ENCODE measurements at places on chromosomes 12 and 14.
A peak's percentile ranks its signal among the peaks of the same experiment; 100 is the strongest.

- DNase-seq: no peak
- no peak overlapping the region for H3K27ac ChIP-seq
- H3K4me3 ChIP-seq: no peak overlapping the region
Measured at GRCh38 chr12:71760471-71760870, 5.8 kb downstream of the RAB21 start.

- H3K36me3 ChIP-seq: no peaks in the 10 kb centered on the region
- no peak overlapping the region for H3K4me3 ChIP-seq
- no peak overlapping the region for H3K27ac ChIP-seq
- H3K27me3 ChIP-seq: no peaks in the 10 kb centered on the region
Measured at GRCh38 chr12:74111688-74112360, 425.8 kb upstream of the ATXN7L3B start.

DNA sequence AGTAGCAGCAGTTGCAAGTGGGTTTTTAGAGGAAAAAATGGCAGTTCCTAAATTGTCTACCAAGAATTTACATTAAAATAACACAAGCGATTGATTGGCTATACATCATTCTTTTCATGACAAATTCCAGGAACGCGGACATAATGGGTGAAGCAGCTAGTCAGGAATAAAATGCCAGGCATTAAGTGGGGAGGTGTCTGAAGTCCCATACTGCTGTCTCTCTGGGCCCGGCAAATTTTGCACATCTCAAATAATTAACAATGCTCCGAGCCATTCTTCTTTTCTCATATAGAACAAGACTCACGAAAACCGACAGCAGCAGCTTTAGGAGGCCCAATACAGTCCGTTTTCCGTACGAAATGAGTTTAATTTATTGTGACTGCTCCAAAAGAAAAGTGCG, 696 bp downstream of the RPL36AL start:
- peak overlapping the region; percentile 99 for H3K4me3 ChIP-seq
- peaks cover 94% of the 10 kb centered on the region for H3K36me3 ChIP-seq
- H3K27me3 ChIP-seq: no peaks in the 10 kb centered on the region

DNA sequence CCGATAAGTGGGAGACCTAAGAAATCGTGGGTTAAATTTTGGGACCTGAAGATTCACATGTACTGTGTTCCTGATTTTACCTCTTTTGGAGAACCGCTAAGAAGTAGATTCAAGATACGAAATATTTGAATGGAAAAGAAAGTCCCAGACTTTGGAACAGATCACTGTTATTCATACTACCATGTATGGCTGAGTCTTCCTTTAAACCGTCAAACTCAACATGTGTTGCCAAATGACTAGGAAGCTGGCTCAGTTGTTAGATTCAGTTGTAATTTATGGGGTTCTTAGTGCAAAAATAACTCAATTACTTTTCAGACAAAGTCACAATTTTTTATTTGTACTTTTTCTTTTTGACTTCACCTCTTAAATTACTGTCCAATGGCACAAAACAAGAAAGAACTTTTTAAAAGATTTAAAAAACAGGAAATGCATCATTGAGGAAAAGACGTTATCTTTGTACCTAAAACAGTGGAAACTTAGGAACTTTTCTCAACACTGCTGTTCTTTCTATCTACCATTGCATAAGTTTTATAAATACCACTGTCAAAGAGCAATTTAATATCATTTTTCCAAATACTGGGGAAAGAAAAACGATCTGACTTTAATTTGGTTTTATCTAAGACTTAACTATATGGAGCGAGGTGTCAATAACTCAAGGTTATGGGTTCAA, 15.7 kb downstream of the RERG start:
- peaks cover 25% of the 10 kb centered on the region for H3K27me3 ChIP-seq
- no peak overlapping the region for H3K4me3 ChIP-seq
- no peak overlapping the region for H3K27ac ChIP-seq
- no peak for DNase-seq
- H3K4me1 ChIP-seq: no peaks in the 10 kb centered on the region
- H3K36me3 ChIP-seq: no peaks in the 10 kb centered on the region

DNA sequence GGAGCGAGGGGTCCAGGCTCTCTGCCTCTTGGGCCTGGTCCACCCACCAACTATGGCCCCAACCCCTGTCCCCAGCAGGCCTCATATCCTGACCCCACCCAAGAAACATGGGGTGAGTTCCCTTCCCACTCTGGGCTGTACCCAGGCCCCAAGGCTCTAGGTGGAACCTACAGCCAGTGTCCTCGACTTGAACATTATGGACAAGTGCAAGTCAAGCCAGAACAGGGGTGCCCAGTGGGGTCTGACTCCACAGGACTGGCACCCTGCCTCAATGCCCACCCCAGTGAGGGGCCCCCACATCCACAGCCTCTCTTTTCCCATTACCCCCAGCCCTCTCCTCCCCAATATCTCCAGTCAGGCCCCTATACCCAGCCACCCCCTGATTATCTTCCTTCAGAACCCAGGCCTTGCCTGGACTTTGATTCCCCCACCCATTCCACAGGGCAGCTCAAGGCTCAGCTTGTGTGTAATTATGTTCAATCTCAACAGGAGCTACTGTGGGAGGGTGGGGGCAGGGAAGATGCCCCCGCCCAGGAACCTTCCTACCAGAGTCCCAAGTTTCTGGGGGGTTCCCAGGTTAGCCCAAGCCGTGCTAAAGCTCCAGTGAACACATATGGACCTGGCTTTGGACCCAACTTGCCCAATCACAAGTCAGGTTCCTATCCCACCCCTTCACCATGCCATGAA, 8.6 kb downstream of the ARHGAP9 start:
- no peaks in the 10 kb centered on the region for H3K27me3 ChIP-seq
- peaks cover 80% of the 10 kb centered on the region for H3K36me3 ChIP-seq
- H3K4me1 ChIP-seq: peaks cover 39% of the 10 kb centered on the region
- H3K4me3 ChIP-seq: no peak overlapping the region
- DNase-seq: no peak

- no peaks in the 10 kb centered on the region for H3K27me3 ChIP-seq
- peaks cover 25% of the 10 kb centered on the region for H3K4me1 ChIP-seq
- no peak for DNase-seq
- H3K36me3 ChIP-seq: peaks cover 22% of the 10 kb centered on the region
Measured at GRCh38 chr12:26813812-26814211, 19.2 kb downstream of the ITPR2 start.

GRCh38 chr14:46368275-46368674, 283.3 kb downstream of the RPL10L start:
- no peak overlapping the region for H3K4me3 ChIP-seq
- no peak for DNase-seq
- H3K36me3 ChIP-seq: no peaks in the 10 kb centered on the region
- no peaks in the 10 kb centered on the region for H3K27me3 ChIP-seq
- H3K27ac ChIP-seq: no peak overlapping the region

DNA sequence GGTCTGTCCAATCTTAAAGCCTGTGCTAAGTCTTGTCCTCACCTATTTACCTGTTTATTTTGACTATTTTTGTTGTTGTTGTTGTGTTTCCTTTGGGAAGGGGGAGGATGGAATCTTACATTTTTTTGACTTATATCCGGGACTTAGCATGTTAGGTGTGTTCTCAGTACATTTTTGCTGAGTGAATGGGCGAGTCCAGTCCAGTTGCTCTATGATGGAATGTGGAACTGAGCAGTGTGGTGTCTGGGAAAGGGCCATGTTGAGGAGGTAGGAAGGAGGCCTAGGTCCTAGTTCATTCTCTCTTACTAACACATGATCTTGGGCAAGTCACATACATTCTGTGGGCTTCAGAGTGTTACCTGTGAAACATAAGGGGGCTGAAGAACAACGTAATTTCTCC, 80.9 kb upstream of the SLC38A2 start:
- DNase-seq: no peak
- no peak overlapping the region for H3K27ac ChIP-seq
- no peaks in the 10 kb centered on the region for H3K27me3 ChIP-seq
- peaks cover 66% of the 10 kb centered on the region for H3K4me1 ChIP-seq
- no peaks in the 10 kb centered on the region for H3K36me3 ChIP-seq

GRCh38 chr14:74988131-74988530, 14.6 kb upstream of the EIF2B2 start:
- H3K4me1 ChIP-seq: no peaks in the 10 kb centered on the region
- H3K27me3 ChIP-seq: no peaks in the 10 kb centered on the region
- no peaks in the 10 kb centered on the region for H3K36me3 ChIP-seq
- no peak overlapping the region for H3K27ac ChIP-seq

GRCh38 chr12:71642264-71642663, 21.4 kb downstream of the ZFC3H1 start:
- peak overlapping the region; percentile 84 for H3K27ac ChIP-seq
- DNase-seq: no peak
- H3K4me1 ChIP-seq: peaks cover 50% of the 10 kb centered on the region
- no peak overlapping the region for H3K4me3 ChIP-seq
- H3K36me3 ChIP-seq: peaks cover 93% of the 10 kb centered on the region

DNA sequence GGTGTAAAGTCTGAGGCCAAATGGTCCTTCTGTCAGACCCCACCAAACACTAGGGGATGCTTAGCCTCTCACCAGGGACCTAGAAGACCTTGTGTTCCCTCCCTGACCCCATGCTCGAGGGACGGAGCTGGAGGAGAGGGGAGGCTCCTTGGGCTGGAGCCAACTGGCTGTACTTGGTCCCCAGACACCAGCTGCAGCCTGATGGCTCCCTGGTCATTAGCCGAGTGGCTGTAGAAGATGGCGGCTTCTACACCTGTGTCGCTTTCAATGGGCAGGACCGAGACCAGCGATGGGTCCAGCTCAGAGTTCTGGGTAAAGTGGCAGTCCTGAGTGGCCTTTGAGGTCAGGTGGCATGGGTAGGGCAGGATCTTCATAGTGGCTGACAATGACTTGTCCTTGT, 29.0 kb downstream of the PAPLN start:
- H3K27me3 ChIP-seq: peaks cover 24% of the 10 kb centered on the region
- no peak for DNase-seq
- no peaks in the 10 kb centered on the region for H3K36me3 ChIP-seq
- H3K27ac ChIP-seq: no peak overlapping the region
- no peak overlapping the region for H3K4me3 ChIP-seq
- peaks cover 12% of the 10 kb centered on the region for H3K4me1 ChIP-seq

DNA sequence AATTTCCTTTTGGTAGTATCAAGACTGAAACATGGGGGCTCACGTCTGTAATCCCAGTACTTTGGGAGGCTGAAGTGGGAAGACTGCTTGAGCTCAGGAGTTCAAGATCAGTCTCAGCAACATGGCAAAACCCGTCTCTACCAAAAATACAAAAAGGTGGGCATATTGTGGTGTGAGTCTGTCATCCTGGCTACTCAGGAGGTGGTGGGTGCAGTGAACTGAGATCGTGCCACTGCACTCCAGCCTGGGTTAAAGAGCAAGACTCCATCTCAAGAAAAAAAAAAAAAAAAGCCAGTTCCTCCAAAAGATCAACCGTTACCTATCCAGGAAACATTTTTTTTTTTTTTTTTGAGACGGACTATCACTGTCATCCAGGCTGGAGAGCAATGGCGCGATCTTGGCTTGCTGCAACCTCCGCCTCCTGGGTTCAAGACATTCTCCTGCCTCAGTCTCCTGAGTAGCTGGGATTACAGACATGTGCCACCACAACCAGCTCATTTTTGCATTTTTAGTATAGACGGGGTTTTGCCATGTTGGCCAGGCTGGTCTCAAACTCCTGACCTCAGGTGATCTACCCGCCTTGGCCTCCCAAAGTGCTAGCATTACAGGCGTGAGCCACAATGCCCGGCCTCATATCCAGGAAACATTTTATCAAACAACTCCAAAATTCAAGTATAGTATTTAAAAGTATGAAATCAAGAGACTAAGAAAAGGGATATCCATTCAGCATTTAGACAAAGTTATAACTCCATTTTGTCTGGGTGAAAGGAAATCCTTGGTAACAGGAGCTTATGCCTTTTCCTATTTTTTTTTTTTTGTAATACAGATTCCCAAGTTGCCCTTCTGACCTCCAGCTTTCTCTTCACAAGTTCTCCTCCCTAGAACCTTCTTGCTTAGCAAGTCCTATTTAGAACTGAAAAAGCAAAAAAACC, 3.4 kb downstream of the ACIN1 start:
- no peak for DNase-seq
- H3K36me3 ChIP-seq: peaks cover 68% of the 10 kb centered on the region
- H3K4me3 ChIP-seq: no peak overlapping the region
- peak overlapping the region; percentile 83 for H3K27ac ChIP-seq
- no peaks in the 10 kb centered on the region for H3K27me3 ChIP-seq

DNA sequence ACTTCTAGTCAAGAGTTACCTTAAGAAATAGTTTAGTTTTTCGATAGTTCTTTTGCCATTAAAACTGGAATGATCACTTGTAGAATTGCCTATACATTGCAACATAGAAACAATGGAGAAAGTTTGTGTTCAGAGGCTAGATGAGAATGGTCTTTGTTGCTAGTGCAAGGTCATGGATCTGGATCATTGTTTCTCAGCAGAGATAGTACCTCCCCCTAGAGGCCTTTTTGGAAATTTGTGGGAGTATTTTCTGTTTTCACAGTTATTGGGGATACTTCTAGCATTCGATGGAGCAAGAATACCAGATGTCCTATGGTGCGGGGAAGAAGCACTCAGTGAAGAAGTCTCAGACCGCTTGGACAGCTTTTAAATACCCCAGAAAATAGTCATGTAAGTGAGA, 138.8 kb upstream of the HMGA2 start:
- H3K4me3 ChIP-seq: no peak overlapping the region
- no peaks in the 10 kb centered on the region for H3K4me1 ChIP-seq
- no peak overlapping the region for H3K27ac ChIP-seq
- peaks cover 7% of the 10 kb centered on the region for H3K27me3 ChIP-seq
- H3K36me3 ChIP-seq: no peaks in the 10 kb centered on the region

DNA sequence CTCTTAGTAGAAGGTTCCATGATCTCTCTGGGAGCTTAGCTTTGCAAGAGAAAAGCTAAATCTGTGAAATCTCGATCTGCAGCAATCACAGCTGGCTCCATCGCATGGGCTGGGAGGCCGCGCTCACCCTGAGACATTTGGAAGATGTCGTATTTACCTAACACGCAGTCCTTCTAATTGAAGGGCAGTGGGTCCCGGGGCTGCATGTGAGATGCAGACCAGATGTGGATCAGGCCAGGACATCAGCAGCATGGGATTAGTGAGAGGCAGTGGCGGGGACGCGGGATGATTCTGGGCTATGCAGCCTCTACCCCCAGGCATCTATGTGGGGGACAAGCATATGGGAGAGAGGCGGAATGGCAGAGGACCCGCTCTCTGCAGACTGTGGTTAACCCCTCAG, 312.4 kb upstream of the RTL1 start:
- H3K4me1 ChIP-seq: no peaks in the 10 kb centered on the region
- DNase-seq: peak; percentile 7

DNA sequence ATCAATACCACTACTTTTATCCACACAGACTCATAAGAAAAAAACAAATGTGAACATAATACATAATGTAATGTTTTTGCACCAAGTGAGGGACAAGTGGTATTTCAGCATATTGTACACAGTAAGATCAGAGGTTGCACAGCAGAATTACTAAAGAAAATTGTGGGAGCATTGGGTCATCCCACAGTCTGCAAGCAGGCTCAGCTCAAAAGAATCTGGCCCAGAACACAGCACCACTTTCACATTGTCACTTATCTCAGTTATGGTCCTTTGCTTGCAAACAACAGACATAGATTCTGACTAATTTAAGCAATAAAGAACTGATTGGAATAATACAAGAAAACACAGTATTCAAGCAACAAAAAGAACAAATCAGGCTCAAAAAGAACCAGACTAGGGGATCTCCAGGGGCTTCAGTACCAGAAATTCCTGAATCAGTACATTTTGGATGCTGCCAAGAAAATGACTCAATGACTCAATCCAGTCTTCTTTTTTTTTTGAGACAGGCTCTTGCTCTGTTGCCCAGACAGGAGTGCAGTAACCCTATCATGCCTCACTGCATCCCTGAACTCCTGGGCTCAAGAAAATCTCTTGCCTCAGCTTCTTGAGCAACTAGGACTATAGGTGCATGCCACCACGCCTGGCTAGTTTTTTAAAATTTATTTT, 42.9 kb upstream of the EEA1 start:
- no peak overlapping the region for H3K27ac ChIP-seq
- peaks cover 6% of the 10 kb centered on the region for H3K4me1 ChIP-seq
- peaks cover 3% of the 10 kb centered on the region for H3K27me3 ChIP-seq
- no peaks in the 10 kb centered on the region for H3K36me3 ChIP-seq
- H3K4me3 ChIP-seq: no peak overlapping the region
